ENCODE measurements at places on chromosomes 6 and 20. TPM values are rescaled to one million over a fixed set of nuclear protein-coding genes. Genes with fewer than 3 reads are reported as not detected.
A peak's percentile ranks its signal among the peaks of the same experiment; 100 is the strongest.

Gene CDK5RAP1
- 10.9 TPM for total RNA-seq

Gene COL9A3
- 1.6 TPM for total RNA-seq

- no peaks in the 10 kb centered on the region for H3K36me3 ChIP-seq
- DNase-seq, result peak; percentile 88
- peak overlapping the region; percentile 95 for H3K27ac ChIP-seq
- no peak overlapping the region for H3K4me3 ChIP-seq
- H3K27me3 ChIP-seq, result no peaks in the 10 kb centered on the region
- peaks cover 8% of the 10 kb centered on the region for H3K4me1 ChIP-seq
These were observed 50.4 kb downstream of the RBM38 start for GRCh38 chr20:57441510-57442154.

GRCh38 chr6:3325210-3325609, 66.5 kb downstream of the PSMG4 start:
- no peaks in the 10 kb centered on the region for H3K4me1 ChIP-seq
- H3K36me3 ChIP-seq, result no peaks in the 10 kb centered on the region
- H3K27ac ChIP-seq, result no peak overlapping the region
- no peaks in the 10 kb centered on the region for H3K27me3 ChIP-seq
- H3K4me3 ChIP-seq, result no peak overlapping the region
- no peak for DNase-seq

DNA sequence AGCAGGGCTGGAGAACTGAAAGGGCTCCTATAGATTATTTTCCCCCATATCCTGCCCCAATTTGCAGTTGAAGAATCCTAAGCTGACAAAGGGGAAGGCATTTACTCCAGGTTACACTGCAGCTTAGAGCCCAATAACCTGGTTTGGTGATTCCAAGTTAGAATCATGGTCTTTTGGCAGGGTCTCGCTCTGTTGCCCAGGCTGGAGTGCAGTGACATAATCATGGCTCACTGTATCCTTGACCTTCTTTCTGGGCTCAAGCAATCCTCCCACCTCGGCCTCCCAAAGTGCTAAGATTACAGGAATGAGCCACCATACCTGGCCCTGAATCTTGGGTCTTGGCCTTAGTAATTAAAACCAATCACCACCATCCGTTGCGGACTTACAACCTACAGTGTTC, 1.0 kb upstream of the MMP9 start:
- no peak overlapping the region for H3K27ac ChIP-seq
- H3K4me3 ChIP-seq, result no peak overlapping the region
- no peaks in the 10 kb centered on the region for H3K36me3 ChIP-seq
- H3K4me1 ChIP-seq, result no peaks in the 10 kb centered on the region

- no peak overlapping the region for H3K27ac ChIP-seq
- no peaks in the 10 kb centered on the region for H3K27me3 ChIP-seq
- H3K36me3 ChIP-seq, result no peaks in the 10 kb centered on the region
- H3K4me3 ChIP-seq, result no peak overlapping the region
These were observed 89.2 kb downstream of the RPP40 start for GRCh38 chr6:4914420-4915159.

GRCh38 chr20:32130352-32130751, 20.8 kb downstream of the TM9SF4 start:
- H3K4me3 ChIP-seq, result no peak overlapping the region
- peaks cover 9% of the 10 kb centered on the region for H3K4me1 ChIP-seq
- no peaks in the 10 kb centered on the region for H3K36me3 ChIP-seq
- DNase-seq, result no peak
- no peaks in the 10 kb centered on the region for H3K27me3 ChIP-seq
- no peak overlapping the region for H3K27ac ChIP-seq

DNA sequence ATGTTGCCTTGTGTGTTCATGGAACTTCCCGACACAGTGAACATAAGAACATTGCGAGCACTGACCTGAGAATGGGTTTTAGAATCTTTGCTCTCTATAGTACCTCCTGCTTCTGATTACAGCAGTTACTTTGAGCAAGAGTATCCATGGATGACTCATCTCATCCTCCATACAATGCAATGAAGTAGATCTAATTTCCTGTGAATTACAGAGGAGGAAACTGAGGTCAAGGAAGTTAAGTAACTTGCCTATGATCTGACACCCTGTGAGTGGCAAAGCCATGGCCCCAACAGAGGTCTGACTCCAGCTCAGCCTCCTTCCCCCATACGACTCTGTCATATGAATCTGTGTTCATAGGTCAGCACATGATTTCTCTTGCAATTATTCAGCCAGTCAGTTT, 518.1 kb downstream of the TFAP2A start:
- no peak overlapping the region for H3K4me3 ChIP-seq
- no peaks in the 10 kb centered on the region for H3K27me3 ChIP-seq

DNA sequence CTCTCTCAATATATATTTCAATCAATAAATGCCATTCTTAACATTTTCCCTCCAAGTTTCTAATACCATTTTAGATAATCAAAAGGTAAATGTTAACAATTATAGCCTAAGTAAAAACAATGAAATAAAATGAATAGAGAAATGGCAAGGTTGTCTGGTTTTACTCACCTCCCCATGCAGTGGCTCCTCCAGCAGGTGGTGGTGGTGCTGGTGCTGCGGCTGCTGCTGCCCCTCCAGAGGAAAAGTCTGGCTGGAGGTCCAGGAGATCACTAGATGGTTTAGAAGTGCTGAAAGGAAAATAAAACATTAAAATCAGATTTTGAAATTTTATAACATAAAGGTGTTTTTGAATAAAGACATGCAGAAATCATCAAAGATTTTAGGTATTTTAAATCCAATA, 93.2 kb downstream of the PRSS35 start:
- no peak for DNase-seq
- no peaks in the 10 kb centered on the region for H3K27me3 ChIP-seq
- H3K4me1 ChIP-seq, result no peaks in the 10 kb centered on the region
- H3K4me3 ChIP-seq, result no peak overlapping the region
- no peaks in the 10 kb centered on the region for H3K36me3 ChIP-seq

GRCh38 chr6:72382602-72383529, 239.0 kb upstream of the KCNQ5 start:
- H3K36me3 ChIP-seq, result no peaks in the 10 kb centered on the region
- no peak overlapping the region for H3K27ac ChIP-seq
- H3K4me3 ChIP-seq, result no peak overlapping the region

GRCh38 chr20:11920083-11920482, 2.4 kb downstream of the BTBD3 start:
- no peaks in the 10 kb centered on the region for H3K36me3 ChIP-seq
- no peak overlapping the region for H3K27ac ChIP-seq
- no peak for DNase-seq
- no peaks in the 10 kb centered on the region for H3K27me3 ChIP-seq
- no peaks in the 10 kb centered on the region for H3K4me1 ChIP-seq

GRCh38 chr20:16314320-16314719, 258.9 kb downstream of the KIF16B start:
- no peak overlapping the region for H3K4me3 ChIP-seq
- H3K36me3 ChIP-seq, result no peaks in the 10 kb centered on the region
- H3K27ac ChIP-seq, result no peak overlapping the region
- H3K4me1 ChIP-seq, result no peaks in the 10 kb centered on the region
- no peaks in the 10 kb centered on the region for H3K27me3 ChIP-seq

- H3K36me3 ChIP-seq, result no peaks in the 10 kb centered on the region
- no peak overlapping the region for H3K27ac ChIP-seq
- no peaks in the 10 kb centered on the region for H3K27me3 ChIP-seq
- DNase-seq, result no peak
These were observed 75.8 kb downstream of the GJA10 start for GRCh38 chr6:89970072-89970471.

- no peaks in the 10 kb centered on the region for H3K4me1 ChIP-seq
- DNase-seq, result no peak
- peaks cover 4% of the 10 kb centered on the region for H3K27me3 ChIP-seq
These were observed 92.1 kb upstream of the ANKEF1 start for GRCh38 chr20:9942736-9943135.

- no peaks in the 10 kb centered on the region for H3K36me3 ChIP-seq
- DNase-seq, result no peak
- H3K27ac ChIP-seq, result no peak overlapping the region
- H3K27me3 ChIP-seq, result no peaks in the 10 kb centered on the region
- H3K4me1 ChIP-seq, result no peaks in the 10 kb centered on the region
These were observed 392.5 kb downstream of the CDH4 start for GRCh38 chr20:61644378-61645076.

DNA sequence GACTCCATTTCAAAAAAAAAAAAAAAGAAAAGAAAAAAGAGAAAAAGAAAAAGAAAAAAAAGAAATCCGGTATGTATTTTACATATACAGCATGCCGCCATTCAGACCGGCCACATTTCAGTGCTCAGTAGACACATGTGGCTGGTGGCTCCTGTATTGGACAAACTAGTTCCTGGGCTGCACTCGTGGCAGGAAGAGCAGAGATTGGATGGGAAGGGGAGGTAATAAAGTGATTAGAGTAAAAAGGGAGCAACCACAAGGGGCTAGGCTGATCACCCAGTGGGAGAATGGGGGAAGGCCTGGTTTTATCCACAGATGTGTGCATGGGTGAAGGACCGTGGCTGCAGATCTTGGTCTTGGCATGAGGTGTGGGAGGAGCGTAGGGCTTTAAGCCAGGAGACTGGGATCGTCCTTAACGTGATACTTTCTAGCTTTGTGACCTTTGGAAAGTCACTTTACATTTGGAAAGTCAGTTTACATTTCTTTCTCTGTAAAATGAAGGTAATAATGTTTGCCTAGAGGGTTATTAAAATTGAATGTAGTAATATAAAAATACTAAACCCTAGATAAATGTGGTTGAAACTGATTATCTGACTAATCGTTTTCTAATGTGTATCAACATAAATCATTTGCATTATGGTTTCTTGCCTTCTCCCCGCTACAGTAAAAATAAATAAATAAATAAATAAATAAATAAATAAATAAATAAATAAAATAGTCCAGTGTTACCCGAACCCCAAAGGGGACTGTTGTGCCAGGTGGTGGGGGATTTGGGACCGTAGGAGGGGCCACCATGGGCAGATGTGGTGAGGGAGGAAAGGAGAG, 869 bp upstream of the TRIM15 start:
- H3K36me3 ChIP-seq, result no peaks in the 10 kb centered on the region
- H3K27ac ChIP-seq, result peak overlapping the region; percentile 90
- no peak for DNase-seq
- H3K4me1 ChIP-seq, result no peaks in the 10 kb centered on the region

GRCh38 chr20:45011108-45011526, 44.8 kb downstream of the STK4 start:
- peaks cover 5% of the 10 kb centered on the region for H3K4me1 ChIP-seq
- H3K27me3 ChIP-seq, result no peaks in the 10 kb centered on the region
- no peak overlapping the region for H3K4me3 ChIP-seq
- no peak overlapping the region for H3K27ac ChIP-seq
- peaks cover 19% of the 10 kb centered on the region for H3K36me3 ChIP-seq

DNA sequence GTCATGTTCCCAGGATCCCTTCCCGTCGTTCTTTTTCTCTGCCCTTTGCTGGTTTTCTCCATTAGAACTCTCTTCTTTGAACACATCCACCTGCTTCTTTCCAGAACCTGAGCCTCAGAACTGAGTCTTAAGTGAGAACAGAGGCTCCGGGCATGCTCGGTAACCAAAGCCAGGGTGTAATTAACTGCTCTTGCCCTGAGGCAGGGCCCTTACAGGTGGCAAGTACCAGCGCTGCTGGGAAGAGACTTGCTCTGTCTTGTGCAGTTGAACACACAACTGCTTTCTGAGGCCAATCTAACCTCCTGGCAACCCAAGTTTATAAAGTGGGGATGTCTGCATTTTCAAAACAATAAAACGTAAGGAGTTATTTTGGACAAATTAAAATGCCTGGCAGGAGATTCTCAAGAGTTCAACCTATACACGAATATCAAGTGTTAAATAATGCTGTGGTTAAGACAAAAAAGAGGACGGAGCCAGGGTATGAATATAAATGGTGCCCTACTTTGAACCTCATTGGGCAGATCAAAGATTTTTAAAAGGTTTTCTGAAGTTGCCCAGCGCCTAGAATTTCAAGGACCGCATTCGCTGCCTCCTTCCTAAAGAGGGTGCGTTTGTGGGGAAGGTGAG, 12.4 kb upstream of the DEK start:
- no peak for DNase-seq
- peak overlapping the region; percentile 32 for H3K4me3 ChIP-seq
- H3K27ac ChIP-seq, result no peak overlapping the region
- H3K36me3 ChIP-seq, result no peaks in the 10 kb centered on the region
- H3K4me1 ChIP-seq, result no peaks in the 10 kb centered on the region

Measured in right lobe of liver (tissue), 6 donors.